ENCODE measurements at places on chromosomes 6 and 20.

- no peak for DNase-seq
Observed at GRCh38 chr6:3911130-3911529, 62.0 kb downstream of the FAM50B start.

- DNase-seq, result peak; percentile 32
Observed at GRCh38 chr20:36573798-36574365, 485 bp downstream of the TGIF2 start.

- peak; percentile 76 for DNase-seq
Observed at GRCh38 chr6:7051780-7052442, 55.9 kb upstream of the RREB1 start.

DNA sequence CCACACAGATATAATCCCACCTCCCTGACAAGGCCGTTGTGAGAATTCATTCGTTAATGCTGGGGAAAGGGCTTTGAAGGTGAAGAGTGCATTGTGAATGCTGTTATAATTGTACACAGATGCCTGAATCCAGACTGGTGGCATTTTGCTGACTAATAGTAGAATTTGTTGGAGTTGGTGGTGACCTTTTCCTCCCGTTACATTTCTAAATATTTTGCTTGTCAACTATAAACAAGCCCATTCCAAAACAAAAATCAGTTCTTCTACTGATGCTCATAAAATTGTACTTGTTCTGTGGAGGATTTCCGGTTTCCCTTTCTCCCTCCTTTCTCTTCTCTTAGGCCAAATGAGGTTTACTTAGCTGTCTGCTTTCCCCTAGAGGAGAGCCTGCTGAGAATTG is 253.1 kb upstream of the SUPT3H start:
- DNase-seq, result no peak

DNA sequence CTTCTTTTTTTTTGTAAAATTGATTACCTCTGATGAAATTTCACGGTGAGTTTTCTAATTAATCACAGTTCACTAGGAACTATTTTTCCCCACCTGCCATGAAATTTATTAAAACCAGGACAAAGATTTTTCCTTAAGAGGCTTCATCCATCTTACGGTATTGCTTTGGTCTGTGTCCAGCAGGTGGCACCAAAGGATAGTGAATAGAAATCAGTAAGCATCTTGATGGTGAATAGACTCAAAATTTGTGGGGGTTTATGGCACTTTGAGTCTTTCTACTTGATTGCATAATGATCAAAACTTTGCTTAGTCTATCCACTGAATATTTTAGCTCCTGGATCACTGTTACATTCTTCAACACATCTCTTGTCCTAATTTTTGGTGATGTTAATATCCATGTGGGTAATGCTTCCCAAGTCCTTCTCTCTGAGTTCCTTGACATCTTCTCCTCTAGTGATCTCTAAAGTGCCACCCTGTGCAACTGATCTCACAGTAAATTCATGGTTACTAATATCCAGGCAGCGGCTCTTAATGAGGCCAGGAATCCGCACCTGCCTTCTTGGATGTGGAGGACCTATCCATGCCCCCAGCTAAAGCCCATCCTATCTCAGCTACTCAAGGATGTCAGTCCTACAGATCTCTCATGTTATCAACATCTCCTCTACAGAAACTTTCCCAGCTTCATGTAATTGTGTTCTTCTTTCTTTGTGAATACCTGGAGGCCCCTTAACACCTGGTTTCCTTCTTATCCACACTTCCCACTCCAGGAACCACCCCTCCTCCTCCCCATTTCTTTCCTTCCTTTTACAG is 54.5 kb downstream of the STMND1 start:
- peak; percentile 66 for DNase-seq

DNA sequence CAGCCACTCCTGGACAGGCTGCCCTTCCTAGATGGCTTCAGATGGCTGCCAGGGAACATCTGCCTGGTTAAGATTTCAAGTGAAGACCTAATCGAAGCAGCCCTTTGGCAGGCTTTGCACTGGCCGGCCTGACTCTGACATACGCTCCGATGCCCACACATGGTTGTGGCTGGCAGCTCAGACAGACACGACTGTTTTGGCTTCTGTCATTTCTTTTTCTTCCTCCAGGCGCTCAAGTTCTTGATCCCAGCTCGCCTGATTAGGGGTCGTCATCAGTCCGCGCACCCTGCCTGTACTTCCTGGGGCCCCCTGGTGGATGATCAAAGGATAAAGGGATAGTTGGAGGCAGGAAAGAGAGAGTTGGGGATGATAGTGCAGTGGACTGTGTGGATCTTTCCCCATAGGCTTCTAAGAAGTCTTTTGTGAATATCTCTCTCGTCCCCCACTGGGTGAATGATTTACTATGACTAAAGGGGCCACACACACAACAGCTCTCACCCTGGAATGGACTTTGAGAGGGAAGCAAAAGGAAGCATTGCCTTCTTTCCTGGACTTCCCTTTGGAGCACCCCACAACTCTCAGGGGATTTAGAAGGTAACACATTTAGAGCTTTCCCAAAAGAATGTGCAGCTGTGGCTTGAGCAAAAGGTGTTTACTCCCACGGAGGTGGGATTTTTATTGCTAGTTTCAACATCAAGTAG is 21.4 kb upstream of the TRAM2 start:
- DNase-seq, result peak; percentile 33

GRCh38 chr6:128327890-128328289 is 192.5 kb downstream of the PTPRK start:
- peak; percentile 29 for DNase-seq

- no peak for DNase-seq
Observed at GRCh38 chr6:104532462-104532861, 327.3 kb downstream of the HACE1 start.

DNA sequence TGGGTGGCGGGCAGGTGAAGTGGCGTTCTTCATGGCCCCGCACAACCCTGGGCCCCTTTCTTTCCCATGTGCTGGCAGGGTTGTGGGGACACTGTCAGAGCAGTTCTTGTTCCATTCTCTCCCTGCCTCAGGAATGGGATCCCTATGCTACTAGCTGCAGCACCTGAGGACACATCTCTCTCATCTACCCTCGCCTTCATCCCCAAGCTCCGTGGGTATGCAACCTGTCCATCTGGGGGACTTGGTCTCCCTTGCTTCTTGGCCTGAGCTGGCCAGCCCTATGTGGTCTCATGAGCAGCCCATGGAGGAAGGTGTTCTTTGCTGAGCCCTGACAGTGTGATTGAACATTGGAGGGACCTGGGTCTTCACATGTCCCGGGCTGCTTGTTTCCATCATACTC is 24.2 kb downstream of the CST9L start:
- no peak for DNase-seq

GRCh38 chr20:3828798-3829197 is 8.5 kb downstream of the AP5S1 start:
- DNase-seq, result no peak

DNA sequence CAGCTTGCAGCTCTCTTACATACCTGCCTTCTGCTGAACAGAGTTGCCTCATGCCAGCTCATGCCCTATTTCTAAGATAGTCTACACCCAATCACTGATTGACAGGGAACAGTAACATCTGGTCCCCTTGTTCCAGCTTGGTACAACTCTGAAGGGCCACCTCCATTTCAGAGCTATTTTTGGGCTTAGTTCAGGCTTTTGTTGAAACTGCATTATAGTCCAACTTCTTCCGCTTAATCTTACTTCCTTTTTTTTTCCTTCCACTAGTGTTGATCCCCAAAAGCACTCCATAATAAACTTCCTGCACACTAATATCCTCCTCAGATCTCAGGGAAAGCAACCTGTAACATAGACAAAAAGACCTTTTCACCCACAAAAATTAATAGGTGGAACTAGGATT is 65.7 kb upstream of the TNFRSF21 start:
- DNase-seq, result no peak

GRCh38 chr20:2086980-2087377 is 14.6 kb upstream of the STK35 start:
- no peak for DNase-seq

DNA sequence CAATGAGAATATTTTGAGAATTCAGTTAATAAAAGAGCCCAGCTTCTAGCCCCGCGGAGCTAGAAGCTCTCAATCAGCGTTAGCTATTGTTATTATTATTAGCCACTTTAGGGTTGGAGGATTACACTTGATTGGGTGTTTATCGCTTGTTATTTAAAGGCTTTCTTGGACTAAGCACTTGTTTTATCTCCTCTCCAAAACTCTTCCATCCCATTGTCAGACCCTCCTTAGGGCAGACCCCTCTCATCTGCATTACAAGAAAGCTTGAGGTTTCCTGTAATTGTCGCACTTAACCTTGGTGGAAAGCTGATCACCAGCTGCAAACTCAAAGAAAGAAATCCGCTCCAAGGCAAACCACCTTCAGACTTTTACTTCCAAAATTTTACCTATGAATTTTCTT is 4.8 kb downstream of the DPPA5 start:
- DNase-seq, result no peak

GRCh38 chr20:58277107-58277506 is 32.4 kb upstream of the RAB22A start:
- DNase-seq, result no peak

- DNase-seq, result no peak
Observed at GRCh38 chr20:18676396-18676795, 88.5 kb downstream of the DTD1 start.

- DNase-seq, result no peak
Observed at GRCh38 chr6:25746968-25747367, 7.6 kb upstream of the SLC17A4 start.

Measured in CD4-positive, alpha-beta T cell treated with Interleukin-6 for 4 hours (primary cell).